ENCODE measurements at places on chromosomes 5 and 9.

DNA sequence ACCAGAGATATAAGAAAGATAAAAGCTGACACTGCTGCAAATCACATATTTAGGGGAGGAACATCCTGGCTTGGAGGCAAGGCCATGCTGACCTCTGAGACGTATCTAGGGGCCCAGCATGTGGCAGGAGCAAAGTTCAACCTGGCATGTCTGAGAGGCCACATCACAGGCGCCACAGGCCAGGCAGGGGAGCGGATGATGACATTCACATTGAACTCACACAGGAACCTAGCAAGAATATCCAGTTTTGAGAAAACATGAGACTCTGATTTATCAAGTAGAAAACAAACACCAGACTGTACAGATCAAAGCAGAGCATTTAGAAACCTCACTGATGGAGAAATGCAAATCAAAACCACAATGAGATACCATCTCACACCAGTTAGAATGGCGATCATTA, 64.2 kb upstream of the STK32A start:
- no peak for DNase-seq

- DNase-seq: no peak
Observed at GRCh38 chr9:88530051-88530450, 4.9 kb upstream of the NXNL2 start.

DNA sequence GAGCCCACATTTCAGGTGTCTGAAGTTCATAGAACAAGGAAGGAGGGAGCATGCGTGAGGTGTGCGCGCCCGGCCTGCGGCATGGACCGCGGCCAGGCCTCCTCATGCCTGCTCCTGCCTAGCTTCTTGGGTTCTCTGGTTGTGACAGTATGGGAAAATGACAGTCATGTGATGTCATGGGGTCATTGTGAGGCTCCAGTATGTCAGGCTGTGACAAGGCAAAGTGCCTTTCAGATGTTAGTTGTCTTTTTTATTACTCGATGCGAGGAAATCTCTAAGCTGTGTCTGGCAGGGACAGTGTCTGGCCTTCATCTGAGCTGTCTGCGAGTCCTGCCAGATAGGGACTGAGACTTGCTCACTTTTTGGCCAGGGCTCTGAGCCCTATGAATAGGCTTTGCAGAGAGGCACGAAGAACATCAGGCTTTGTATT, 13.3 kb downstream of the UCK1 start:
- no peak for DNase-seq

- DNase-seq: no peak
Observed at GRCh38 chr9:78863531-78863930, 566.6 kb downstream of the PSAT1 start.

DNA sequence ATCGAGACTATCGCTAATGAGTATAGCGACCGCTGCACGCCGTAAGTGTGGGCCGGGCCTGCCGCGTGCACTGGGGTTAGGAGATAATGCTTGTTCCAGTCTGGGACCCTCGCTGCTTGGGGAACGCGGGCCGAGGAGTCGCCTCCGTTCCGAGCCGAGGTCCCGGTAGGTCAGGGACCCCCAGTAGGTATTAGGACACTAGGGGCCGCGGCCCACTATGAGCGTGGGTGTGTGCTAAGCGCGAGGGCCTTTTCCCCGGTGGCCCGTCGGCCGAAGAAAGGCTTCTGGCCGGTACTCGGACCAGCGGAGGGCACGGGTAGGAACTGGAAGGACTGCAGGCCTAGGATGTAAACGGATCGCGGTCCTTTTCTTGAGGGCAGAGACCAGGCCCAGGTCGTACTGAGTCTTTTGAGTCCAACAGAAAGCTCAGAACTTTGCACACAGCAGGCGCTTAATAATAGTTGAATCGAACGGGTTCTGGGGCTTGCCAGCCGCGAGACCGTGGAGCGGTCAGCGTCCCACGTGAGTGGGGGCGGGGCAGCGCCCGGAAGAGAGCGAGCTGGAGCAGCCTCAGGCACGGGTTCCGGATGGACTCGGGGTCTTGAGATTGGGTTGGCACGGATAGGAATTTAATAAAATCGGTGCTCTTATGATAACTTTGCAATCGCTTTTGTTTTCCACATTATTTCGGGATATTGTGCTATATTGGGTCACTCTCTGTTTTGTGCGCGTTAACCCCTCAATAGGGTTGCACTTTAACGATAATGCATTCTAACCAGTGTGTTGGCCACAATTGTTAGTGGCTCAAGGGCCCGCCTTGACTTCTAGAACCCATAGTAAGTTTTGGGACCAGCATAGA, 733 bp downstream of the HSPA4 start:
- peak; percentile 82 for DNase-seq

DNA sequence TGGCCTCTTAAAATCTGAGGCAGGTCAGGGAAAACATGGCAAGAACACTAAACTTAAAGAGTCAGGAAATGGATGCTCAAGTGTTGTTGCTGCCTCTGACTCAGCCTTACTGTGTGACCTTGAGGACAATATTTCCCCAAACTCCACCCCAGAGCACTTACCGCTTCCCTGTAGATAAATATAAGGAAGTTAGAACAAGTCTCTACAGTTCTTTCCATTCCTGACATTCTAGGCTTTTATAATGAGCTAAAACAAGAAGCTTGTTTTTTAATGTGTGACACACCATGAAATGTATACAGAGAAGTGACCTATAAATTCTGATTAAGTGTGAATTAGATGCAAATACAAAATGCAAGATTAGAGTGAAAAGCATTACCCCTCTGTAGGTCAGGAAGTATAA, 129.3 kb downstream of the GRIA1 start:
- DNase-seq: peak; percentile 48

- DNase-seq: peak; percentile 69
Observed at GRCh38 chr9:91714020-91714806, 235.8 kb downstream of the ROR2 start.

DNA sequence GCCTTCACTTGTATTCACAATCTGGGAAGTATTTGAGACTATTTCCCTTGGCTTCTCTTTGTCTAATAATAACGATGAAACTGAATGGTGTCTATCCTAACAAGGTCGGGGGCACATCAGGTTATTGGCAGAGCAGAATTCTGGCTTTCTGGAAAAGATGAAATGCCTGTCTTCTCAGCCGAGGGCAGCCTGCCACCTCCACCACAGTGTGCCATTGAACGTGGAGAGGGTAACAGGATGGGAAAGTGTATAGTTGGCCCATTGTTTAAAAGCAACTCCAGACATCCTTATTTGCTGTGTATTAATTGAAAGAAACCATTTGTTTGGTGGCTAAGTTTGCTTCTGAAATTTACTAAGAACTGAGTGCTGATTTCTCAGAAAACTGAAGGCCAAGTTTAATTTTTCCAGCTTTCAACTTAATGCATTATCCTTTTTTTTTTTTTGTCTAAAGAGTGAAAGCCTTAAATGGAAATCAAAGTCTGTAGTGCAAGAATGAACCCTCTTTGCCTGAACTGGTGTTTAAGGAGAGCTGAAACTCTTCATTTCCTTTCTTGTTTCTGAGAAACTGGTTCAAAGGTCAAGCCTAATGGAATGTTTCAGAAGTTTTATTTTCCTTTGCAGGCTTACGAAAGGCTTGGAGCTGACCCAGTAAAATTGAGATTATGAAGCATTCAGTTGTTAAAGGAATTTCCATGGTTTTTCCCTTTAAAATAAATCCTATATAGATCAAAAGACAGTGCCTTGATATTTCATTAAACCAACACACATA, 563.7 kb upstream of the DAP start:
- DNase-seq: no peak
